A549 (cell line): ENCODE measurements at places on chromosomes 2 and 18. TPM values are rescaled to one million over a fixed set of nuclear protein-coding genes. Genes with fewer than 3 reads are reported as not detected.

Gene GATA6
- 1.3 to 1.6 TPM (median 1.4 TPM) in 3 replicates for polyA plus RNA-seq

Gene SUMO1
- polyA plus RNA-seq = 260 to 316 TPM (median 309 TPM) in 3 replicates

Gene TEKT4
- polyA plus RNA-seq = not detected in 3 replicates

DNA sequence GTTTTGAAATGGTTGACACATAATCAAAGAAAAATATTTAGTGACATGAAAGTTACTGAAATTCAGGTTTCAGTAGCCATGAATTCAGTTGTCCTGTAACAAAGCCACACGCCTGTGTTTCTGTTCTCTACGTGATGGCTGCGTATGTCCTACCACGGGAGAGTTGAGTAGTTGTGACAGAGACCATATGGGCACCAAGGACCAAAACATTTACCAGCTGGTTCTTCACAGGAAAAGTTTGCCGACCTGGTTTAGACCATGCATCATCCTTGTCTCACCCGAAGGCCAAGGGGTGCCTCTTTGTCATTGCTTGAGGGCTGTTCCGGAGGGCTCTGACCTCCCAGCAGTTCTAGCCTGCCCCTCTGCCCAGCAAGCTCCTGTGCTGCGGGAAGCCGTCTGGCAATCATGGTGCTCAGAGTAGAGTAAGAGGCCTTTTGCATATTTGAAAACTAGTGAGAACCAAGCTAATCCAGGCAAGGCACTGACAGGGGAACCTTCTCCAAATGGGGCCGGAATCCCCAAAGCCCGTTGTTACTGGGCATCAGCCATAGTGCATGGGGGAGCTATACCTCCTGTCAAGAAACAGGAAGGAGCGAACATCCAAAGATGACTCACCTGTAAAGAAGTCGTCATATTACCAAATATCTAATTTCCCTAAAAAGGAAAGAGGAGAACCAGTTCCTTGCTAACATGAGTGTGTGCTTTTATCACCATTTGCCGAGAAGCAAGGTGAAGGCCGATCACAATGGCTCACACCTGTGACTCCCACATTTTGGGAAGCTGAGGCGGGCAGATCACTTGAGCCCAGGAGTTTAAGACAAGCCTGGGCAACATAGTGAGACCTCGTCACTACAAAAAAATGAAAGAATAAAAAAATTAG, 92.6 kb upstream of the RAB12 start:
- DNase-seq = no peak

DNA sequence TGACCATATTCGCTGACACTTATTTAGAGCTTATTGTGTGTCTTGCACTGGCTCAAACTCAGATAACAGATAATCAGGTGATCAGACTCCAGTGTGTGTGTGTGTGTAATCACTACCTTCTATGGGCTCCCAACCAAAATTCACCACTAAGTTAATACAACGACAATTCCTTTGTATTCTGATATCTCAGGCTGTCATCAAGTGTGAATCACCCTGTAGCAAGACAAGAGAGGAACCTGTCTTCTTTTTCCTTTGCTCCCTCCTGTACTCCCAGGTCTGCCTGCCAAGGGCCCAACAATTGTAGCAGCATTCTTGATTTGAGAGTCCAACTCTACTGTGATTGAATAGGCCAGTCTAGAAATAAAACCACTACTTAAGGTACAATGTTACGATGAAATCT, 25.8 kb downstream of the ITGB6 start:
- no peak for DNase-seq

Gene GALNT13
- 11.7 to 12.8 TPM (median 12.1 TPM) in 3 replicates for polyA plus RNA-seq

Gene TTN
- not detected in 3 replicates for polyA plus RNA-seq

Gene NT5DC4
- not detected in 3 replicates for polyA plus RNA-seq

Gene NEURL3
- polyA plus RNA-seq = 0.44 to 0.60 TPM (median 0.51 TPM) in 3 replicates

Gene ROCK2
- 34.0 to 38.0 TPM (median 36.4 TPM) in 3 replicates for polyA plus RNA-seq

DNA sequence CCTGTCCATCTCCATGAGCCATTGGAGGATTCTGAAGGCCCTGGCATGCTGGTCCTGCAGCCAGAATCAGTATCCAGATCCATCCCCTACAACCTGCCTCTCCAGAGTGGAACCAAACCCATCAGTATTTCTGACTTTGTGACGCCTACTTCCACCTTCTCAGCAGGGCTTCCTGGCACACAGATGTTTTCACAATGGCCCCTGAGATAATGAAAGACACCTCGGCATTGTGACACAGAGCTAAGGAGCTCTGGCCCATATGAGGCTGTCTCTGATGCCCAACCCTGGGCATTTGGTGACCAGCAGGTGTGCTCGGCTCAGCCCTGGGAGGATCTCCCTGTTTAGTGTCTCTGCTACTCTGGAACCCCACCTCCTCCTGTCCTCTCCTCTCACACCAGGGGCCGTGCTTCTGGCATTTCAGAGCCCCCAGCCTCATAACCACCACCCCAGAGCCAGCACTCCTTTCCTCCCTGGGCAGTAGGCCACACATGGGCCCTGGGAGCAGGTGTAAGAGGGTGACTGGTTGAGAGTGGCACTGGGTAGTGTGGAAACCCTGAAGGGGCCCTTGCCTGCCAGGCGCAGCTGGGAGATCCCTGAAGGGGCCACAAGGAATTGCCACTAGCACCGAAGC, 38.2 kb downstream of the FOSL2 start:
- DNase-seq = no peak

DNA sequence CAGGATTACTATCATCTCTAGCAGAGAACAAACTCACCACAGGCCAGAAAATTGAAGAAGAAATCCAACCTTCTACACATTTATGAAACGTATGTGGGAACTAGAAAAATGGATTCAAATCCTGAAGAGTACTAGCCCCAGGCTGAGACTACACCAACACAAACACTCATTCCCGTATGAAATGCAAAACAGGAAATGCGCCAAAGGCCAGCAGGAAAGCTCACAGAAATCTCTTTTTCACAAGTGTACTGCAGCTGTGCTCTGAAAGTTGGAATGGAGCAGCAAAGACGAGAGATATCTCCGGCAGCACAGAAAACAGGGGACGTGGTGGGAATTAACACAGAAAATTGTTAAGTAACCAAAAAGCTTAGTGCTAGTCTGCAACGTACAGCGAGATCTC, 913.5 kb downstream of the TDRD15 start:
- DNase-seq = no peak

DNA sequence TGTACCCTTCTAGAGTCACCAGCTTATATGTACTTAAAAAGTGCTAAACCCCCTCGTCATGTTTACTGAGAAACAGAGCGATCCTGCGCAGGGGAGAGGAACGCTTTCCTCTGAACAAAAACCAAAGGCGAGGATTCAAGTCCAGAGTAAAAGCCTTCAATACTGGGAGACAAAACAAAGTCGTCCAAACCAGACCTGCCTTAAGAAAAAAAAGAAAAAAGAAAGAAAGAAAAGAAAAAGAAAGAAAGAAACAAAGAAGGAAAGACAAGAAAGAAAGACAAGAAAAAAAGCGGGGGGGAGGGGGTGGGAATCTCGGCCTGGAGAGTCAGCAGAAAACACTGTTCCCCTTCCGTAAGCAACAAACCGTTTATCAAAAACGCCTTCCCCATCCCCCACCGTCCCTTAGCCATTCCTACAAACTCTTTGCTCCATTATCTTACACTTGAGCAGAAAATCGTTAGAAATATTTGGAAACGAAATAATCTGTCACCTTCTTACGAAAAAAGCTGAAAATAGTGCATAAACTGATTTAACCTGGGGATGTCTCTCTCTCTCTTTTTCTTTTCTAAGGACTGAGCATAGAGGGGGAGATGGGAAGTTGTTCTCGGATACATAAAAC, 3.3 kb downstream of the PTGR3 start:
- DNase-seq = no peak

Gene SUPT7L
- 34.5 to 41.2 TPM (median 39.5 TPM) in 3 replicates for polyA plus RNA-seq
